ENCODE measurements at places on chromosomes 1 and 21.

DNA sequence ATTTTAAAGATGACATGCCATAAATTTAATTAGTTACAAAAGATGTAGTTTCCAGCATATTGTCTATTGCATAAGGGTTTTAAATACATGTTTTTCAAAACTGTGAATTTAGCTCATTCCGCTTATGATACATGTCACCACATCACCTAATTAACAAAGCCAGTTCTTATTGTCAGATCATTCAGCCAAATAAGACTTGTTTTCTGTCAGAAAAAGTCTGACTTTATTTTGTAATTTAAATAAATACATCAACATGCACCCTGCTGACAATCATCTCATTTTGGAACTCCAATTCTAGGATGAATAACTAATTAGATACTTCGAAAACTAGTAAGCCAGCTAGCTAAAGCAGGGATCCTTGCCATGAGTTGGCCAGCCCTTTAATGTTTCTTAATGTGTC is 110.9 kb upstream of the APP start:
- no peak overlapping the region for H3K27ac ChIP-seq
- no peak overlapping the region for H3K4me3 ChIP-seq
- peak; percentile 24 for DNase-seq
- no peaks in the 10 kb centered on the region for H3K27me3 ChIP-seq
- H3K4me1 ChIP-seq, result no peaks in the 10 kb centered on the region

- H3K27ac ChIP-seq, result no peak overlapping the region
- no peak overlapping the region for H3K4me3 ChIP-seq
- no peaks in the 10 kb centered on the region for H3K27me3 ChIP-seq
- no peak for DNase-seq
- H3K36me3 ChIP-seq, result no peaks in the 10 kb centered on the region
These were observed 390.1 kb downstream of the PCP4 start for GRCh38 chr21:40257342-40257741.

DNA sequence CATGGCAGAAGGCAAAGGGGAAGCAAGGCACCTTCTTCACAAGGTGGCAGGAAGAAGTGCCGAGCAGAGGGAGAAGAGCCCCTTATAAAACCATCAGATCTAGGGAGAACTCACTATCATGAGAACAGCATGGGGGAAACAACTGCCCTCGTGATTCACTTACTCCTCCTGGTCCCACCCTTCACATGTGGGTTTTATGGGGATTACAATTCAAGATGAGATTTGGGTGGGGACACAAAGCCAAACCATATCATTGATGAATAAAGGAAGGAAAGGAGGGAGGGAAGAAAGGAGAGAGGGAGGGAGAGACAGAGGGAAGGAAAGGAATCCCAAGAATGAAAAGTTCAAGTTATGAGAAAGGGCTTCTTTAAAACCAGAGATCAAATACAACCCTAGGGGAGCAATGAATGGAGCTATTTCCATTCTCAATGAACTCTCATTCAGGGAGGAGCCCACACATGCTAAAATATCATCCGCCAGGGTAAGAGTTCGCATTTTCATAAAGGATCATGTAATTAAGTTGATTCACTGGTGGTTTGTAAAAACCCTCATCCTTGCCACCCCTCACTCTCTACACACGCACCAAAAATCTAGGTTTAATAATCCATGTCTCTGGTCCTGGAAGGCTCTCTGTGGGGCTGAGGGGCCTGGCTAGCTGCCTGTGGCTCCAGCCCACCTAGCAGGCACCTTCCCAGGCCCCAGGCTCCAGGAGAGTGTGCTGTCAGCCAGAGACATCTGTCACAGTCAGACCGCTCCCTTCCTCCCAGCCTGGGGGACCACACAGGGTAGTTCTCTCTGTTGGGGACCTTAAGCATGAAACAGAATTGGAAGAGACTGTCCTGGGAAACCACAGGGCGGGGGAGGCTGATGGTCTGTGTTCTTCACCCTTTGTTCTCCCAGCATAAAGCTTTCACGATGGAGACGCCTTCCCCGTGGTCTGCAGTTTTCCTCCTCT is 94.0 kb downstream of the CCDC185 start:
- H3K4me3 ChIP-seq, result no peak overlapping the region
- peaks cover 5% of the 10 kb centered on the region for H3K27me3 ChIP-seq
- H3K36me3 ChIP-seq, result no peaks in the 10 kb centered on the region
- DNase-seq, result no peak
- H3K4me1 ChIP-seq, result no peaks in the 10 kb centered on the region

- no peak for DNase-seq
- no peak overlapping the region for H3K4me3 ChIP-seq
These were observed 3.4 kb downstream of the PROK1 start for GRCh38 chr1:110454328-110454727.

GRCh38 chr1:48202030-48202752 is 20.3 kb upstream of the SLC5A9 start:
- H3K4me3 ChIP-seq, result no peak overlapping the region
- no peaks in the 10 kb centered on the region for H3K36me3 ChIP-seq
- peaks cover 6% of the 10 kb centered on the region for H3K4me1 ChIP-seq

- H3K27ac ChIP-seq, result peak overlapping the region; percentile 92
- no peak overlapping the region for H3K4me3 ChIP-seq
- H3K36me3 ChIP-seq, result no peaks in the 10 kb centered on the region
- H3K4me1 ChIP-seq, result peaks cover 28% of the 10 kb centered on the region
- peak; percentile 82 for DNase-seq
- no peaks in the 10 kb centered on the region for H3K27me3 ChIP-seq
These were observed 14.9 kb upstream of the MED18 start for GRCh38 chr1:28313702-28314546.

DNA sequence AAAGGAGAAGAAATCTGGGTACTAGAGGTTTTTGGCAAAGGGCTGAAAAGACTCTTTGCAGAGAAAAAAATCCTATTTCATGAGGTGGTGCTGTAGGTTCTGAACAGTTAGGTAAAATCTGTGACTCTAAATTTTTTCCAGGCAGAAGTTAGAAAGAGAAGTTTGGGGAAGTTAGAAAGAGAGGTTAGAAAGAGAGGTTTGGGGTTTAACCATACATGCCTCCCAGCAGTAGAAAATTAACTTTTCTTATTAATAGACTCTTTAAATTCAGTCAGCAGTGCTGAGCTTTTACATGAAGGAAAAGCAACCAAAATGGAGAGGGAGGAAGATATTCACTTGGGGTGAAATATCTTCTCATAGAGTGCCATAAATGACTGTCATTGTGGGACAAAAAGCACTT is 12.2 kb downstream of the AMY1C start:
- no peaks in the 10 kb centered on the region for H3K27me3 ChIP-seq
- no peak overlapping the region for H3K27ac ChIP-seq
- H3K4me3 ChIP-seq, result no peak overlapping the region
- H3K36me3 ChIP-seq, result no peaks in the 10 kb centered on the region

GRCh38 chr1:56202796-56203492 is 376.4 kb downstream of the PLPP3 start:
- no peaks in the 10 kb centered on the region for H3K4me1 ChIP-seq
- no peak overlapping the region for H3K27ac ChIP-seq
- H3K36me3 ChIP-seq, result no peaks in the 10 kb centered on the region
- H3K27me3 ChIP-seq, result no peaks in the 10 kb centered on the region

- no peaks in the 10 kb centered on the region for H3K27me3 ChIP-seq
- H3K36me3 ChIP-seq, result no peaks in the 10 kb centered on the region
- DNase-seq, result no peak
- H3K27ac ChIP-seq, result no peak overlapping the region
These were observed 62.4 kb upstream of the DIRAS3 start for GRCh38 chr1:68112835-68113243.

- H3K27ac ChIP-seq, result peak overlapping the region; percentile 69
- no peak for DNase-seq
- no peak overlapping the region for H3K4me3 ChIP-seq
- peaks cover 5% of the 10 kb centered on the region for H3K4me1 ChIP-seq
- H3K27me3 ChIP-seq, result no peaks in the 10 kb centered on the region
These were observed 5.3 kb upstream of the MROH9 start for GRCh38 chr1:170929835-170930554.

GRCh38 chr1:208757846-208758245 is 513.7 kb upstream of the PLXNA2 start:
- no peak overlapping the region for H3K27ac ChIP-seq
- H3K4me3 ChIP-seq, result no peak overlapping the region
- no peaks in the 10 kb centered on the region for H3K36me3 ChIP-seq
- no peaks in the 10 kb centered on the region for H3K4me1 ChIP-seq

- no peak for DNase-seq
- no peak overlapping the region for H3K4me3 ChIP-seq
- peak overlapping the region; percentile 45 for H3K27ac ChIP-seq
- H3K36me3 ChIP-seq, result no peaks in the 10 kb centered on the region
- H3K27me3 ChIP-seq, result no peaks in the 10 kb centered on the region
These were observed 549.1 kb downstream of the PTBP2 start for GRCh38 chr1:97270508-97271307.

DNA sequence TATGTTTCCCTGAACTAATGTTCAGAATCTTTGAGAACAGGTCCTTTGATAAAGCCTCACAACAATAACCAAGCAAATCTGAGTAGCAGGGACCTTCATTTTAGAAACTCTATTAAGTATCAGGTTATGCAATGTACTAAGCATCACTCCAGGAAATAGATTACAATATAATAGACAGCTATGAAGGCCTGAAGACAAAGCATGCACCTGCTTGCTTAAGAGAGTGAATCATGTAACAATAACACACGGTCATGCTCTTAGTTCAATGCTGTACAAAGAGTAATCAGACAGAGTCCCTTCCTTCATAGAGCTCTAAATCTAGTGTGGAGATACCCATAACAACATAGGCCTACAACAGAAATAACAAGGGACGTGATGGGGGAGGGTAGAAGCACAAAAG is 8.1 kb upstream of the CMPK1 start:
- no peak overlapping the region for H3K4me3 ChIP-seq
- no peaks in the 10 kb centered on the region for H3K36me3 ChIP-seq
- no peak for DNase-seq
- no peaks in the 10 kb centered on the region for H3K4me1 ChIP-seq
- H3K27ac ChIP-seq, result no peak overlapping the region

GRCh38 chr21:46189213-46189958 is 5.1 kb upstream of the SPATC1L start:
- no peaks in the 10 kb centered on the region for H3K27me3 ChIP-seq
- H3K36me3 ChIP-seq, result peaks cover 54% of the 10 kb centered on the region
- peaks cover 29% of the 10 kb centered on the region for H3K4me1 ChIP-seq
- no peak overlapping the region for H3K4me3 ChIP-seq

GRCh38 chr21:26041431-26042180 is 129.0 kb downstream of the APP start:
- H3K4me3 ChIP-seq, result no peak overlapping the region
- H3K36me3 ChIP-seq, result no peaks in the 10 kb centered on the region
- H3K27me3 ChIP-seq, result no peaks in the 10 kb centered on the region
- no peak for DNase-seq
- H3K4me1 ChIP-seq, result no peaks in the 10 kb centered on the region
- H3K27ac ChIP-seq, result no peak overlapping the region

DNA sequence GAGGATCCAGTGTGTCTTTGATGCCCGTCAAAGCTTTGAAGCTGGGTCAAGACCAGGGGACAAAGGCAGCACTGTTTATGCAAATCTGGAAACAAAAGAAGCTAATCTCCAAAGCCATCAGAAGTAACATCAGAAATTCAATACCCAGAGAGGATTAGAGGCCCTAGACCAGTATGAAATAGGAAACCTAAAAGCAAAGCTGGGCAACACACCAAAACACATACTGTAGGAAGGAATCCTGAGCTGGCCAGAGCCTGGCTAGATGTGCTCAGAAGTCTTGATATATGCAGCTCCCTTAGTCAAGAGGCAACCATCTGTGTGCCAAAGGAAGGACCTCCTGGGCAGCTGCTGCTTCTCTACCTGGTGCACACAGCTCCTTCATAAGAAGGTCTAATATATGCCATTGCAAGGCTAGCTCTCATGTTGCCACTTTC is 12.3 kb downstream of the COLGALT2 start:
- peaks cover 4% of the 10 kb centered on the region for H3K4me1 ChIP-seq
- H3K27ac ChIP-seq, result no peak overlapping the region
- no peak for DNase-seq
- no peak overlapping the region for H3K4me3 ChIP-seq
- no peaks in the 10 kb centered on the region for H3K27me3 ChIP-seq

DNA sequence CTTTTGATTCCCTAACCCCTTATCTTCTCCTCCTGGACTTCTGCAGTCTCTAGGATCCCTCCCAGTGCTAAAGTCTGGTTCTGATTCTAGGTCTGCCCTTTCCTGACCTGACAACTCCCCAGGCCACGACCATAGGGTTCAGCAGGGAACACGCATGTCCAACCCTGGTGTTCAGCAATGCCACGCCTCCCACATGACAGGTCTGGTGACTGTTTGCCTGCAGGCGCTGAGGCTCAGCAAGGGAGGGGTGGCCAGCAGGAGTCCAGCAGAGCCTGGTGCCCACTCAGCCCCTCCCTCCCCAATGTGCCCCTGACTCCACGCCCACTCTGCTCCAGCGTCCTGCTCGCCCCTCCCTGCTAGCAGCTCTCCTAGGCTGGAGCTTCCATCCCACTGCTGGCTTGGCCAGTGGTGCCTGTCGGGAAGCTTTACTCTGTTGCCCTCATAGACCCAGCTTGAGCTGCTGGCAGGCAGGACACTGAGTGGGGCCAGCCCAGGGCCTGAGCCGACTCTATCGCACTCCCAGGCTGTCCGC is 17.3 kb downstream of the SLC9A1 start:
- H3K27ac ChIP-seq, result peak overlapping the region; percentile 93
- H3K4me1 ChIP-seq, result peaks cover 87% of the 10 kb centered on the region
- H3K4me3 ChIP-seq, result no peak overlapping the region
- H3K36me3 ChIP-seq, result no peaks in the 10 kb centered on the region
- no peaks in the 10 kb centered on the region for H3K27me3 ChIP-seq

DNA sequence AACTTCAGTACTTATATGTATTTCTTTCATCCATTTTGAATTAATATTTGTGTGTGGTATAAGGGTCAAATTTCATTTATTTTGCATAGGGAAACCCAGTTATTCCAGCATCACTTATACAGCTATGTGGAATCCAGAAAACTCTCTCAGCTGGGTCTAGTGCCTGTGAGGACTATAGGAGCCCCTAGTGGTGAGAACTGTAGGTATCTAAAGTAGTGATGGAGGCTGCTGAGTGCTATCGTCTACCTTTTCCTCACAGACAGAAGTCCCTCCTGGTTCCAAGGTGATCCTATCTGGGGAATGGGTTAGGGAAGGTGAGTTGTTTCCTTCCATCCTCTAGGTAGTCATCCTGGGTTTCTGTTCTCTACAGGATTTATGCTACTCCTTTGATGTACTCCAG is 352.0 kb upstream of the C1orf87 start:
- H3K4me1 ChIP-seq, result no peaks in the 10 kb centered on the region
- H3K27ac ChIP-seq, result no peak overlapping the region
- H3K36me3 ChIP-seq, result no peaks in the 10 kb centered on the region
- H3K4me3 ChIP-seq, result no peak overlapping the region

Data from left lung (tissue), 14 donors.